Renal cortical epithelial cell (primary cell): ENCODE measurements at places on chromosomes 6 and 20.

- no peak for DNase-seq
Measured at GRCh38 chr6:170163405-170164170, 127.3 kb downstream of the DLL1 start.

- DNase-seq, result no peak
Measured at GRCh38 chr20:22324505-22324904, 259.9 kb downstream of the FOXA2 start.

DNA sequence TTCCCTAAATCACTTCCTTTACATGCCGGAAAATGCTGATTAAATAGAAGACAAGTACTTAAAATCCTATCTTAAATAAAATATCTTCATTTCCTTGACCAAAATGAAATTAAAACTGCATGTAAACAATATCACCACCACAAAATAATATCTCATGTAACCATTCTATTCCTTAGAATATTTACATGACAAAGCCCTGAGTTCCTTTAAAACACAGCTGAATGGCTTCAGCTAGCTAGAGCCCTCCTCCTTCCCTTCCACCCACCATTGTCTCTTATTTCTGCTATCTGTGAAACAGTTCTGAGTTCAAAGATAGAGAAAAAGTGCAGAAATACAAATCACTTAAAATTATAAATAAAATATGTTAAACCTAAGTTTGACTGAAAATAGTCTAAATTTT, 103.1 kb downstream of the HIVEP2 start:
- no peak for DNase-seq

DNA sequence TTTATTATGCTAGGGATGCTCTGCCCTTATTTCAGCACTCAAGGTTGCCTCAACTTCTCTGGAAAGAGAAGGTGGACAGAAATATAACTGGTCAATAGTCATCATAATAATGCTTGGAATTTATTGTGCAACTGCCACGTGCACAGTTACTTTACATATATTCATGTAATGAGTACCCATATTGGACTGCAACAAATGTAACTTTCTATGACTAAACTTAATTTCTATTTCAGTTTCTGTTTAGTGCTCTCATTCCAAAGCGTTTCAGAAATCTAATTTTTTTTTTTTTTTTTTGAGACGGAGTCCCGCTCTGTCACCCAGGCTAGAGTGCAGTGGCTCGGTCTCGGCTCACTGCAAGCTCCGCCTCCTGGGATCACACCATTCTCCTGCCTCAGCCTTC, 28.3 kb upstream of the CD83 start:
- DNase-seq, result no peak

- no peak for DNase-seq
Measured at GRCh38 chr6:111952821-111953540, 79.7 kb upstream of the FYN start.

- no peak for DNase-seq
Measured at GRCh38 chr6:135990439-135990838, 138.9 kb downstream of the PDE7B start.

GRCh38 chr6:149897015-149897697, 757 bp downstream of the RAET1E start:
- peak; percentile 54 for DNase-seq

DNA sequence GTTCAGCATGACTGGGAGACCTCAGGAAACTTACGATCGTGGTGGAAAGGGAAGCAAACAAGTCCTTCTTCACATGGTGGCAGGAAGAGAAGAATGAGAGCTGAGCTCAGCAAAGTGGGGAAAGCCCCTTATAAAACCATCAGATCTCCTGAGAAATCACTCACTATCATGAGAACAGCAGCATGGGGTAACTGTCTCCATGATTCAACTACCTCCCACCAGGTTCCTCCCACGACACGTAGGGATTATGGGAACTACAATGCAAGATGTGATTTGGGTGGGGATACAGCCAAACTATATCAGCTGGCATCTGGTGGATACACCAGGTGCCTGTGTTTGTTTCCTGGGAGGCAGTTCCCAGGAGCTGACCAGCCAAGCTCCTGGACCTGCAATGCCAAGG, 4.9 kb downstream of the DDO start:
- no peak for DNase-seq

DNA sequence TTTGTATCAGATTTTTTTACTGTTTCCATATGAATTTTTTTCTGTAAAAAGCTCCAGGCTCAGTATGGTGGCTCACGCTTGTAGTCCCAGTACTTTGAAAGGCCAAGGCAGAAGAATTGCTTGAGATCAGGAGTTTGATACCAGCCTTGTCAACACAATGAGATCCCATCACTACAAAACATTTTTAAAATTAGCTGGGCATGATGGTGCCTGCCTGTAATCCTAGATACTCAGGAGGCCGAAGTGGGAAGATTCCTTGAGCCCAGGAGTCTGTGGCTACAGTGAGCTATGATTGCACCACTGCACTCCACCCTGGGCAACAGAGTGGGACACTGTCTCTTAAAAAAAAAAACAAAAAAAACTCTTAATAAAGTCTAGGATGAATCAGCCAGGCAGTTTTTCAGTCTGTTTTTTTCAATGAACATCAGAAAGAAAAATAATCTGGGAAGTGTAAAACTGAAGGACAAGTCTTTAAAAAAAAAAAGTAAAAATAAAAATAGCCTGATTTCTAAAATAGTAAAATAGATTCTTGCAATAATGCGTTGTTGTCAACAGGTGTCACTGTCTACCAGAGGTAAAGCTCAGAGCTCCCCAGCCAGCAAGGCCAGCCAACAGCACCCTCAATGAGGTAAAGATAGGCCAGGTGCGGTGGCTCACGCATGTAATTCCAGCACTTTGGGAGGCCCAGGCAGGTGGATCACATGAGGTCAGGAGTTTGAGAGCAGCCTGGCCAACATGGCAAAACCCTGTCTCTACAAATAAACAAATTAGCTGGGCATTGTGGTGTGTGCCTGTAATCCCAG, 9.3 kb upstream of the ATG5 start:
- DNase-seq, result peak; percentile 53

GRCh38 chr6:125858427-125859320, 67.9 kb downstream of the NCOA7 start:
- peak; percentile 72 for DNase-seq

GRCh38 chr6:142246960-142247359, 54.8 kb upstream of the ADGRG6 start:
- DNase-seq, result no peak

GRCh38 chr20:62452475-62453095, 23.2 kb downstream of the GATA5 start:
- no peak for DNase-seq

- no peak for DNase-seq
Measured at GRCh38 chr20:55596431-55596830, 408.9 kb downstream of the CBLN4 start.

DNA sequence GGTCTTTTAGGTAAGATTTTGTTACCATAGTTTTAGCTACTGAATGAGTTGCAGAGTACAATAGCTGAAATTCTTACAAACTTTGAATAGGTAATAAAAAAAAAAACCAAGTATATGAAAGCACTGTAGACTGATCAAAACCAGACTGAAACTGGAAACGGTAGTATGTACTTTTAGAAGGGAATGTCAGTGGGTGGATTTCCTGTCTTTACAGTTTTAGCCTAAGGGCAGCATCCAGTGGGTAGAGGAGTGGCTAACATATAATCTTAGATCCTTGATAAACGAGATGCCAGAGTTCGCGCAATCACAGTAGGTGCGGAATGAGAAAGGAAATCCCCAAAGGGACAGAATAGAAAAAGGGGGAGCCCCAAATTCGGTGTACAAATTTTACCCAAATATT, 385.9 kb upstream of the RUNX2 start:
- DNase-seq, result no peak

- DNase-seq, result no peak
Measured at GRCh38 chr6:47427680-47428079, 49.9 kb upstream of the CD2AP start.

DNA sequence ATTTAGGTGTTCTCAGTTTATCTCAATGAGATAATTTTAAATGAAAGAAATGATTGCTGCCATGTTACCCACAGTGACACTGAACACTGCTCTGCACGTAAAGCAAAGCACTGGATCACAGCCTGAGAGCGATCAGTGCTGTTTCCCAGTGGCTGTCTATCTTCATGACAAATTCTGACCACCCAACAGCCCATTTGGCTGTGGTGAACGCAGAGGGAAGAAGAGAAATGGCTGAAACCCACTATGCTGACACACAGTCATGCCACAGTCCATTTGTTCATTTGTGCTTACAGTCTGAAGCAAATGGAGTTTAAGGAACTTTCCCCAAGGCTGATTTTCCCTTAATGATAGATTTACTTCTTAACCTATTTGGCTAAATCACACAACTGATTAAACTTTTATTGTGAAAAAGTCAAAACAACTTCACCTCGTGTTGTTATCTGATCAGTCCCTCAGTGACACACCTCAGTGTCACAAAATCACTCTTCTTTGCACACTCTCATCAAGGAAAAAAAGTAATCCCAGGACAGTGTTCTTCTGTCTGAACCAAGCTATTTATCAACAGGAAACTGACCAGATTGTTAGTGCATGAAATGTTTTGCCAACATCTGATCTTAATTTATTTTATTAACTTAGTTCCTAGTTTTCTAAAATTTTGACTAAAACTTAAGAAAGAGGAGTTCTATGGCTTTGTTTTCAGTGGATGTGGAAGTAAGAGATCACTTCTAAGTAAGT, 225.1 kb downstream of the TBX18 start:
- no peak for DNase-seq

- no peak for DNase-seq
Measured at GRCh38 chr6:12064538-12065071, 52.5 kb downstream of the HIVEP1 start.

GRCh38 chr20:3042625-3043024, 797 bp upstream of the GNRH2 start:
- DNase-seq, result no peak

DNA sequence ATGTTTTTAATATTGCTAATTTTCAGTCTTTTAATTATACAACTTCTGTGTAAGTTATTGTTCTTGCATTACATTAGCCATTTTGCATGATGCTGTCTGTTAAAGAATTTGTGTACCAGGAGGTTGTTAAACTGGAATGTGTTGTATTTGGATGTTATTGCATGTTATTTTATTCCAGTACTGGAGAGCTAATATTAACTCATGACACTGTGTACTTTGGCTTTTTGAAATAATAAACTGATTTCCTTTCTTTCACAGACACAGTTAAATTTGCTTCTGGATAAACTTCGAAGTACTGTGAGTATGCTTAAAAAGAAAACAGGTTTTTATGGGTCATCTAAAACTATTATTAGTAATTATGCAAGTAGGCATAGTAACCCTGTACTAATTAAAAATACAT, 121.3 kb downstream of the MYO6 start:
- no peak for DNase-seq

DNA sequence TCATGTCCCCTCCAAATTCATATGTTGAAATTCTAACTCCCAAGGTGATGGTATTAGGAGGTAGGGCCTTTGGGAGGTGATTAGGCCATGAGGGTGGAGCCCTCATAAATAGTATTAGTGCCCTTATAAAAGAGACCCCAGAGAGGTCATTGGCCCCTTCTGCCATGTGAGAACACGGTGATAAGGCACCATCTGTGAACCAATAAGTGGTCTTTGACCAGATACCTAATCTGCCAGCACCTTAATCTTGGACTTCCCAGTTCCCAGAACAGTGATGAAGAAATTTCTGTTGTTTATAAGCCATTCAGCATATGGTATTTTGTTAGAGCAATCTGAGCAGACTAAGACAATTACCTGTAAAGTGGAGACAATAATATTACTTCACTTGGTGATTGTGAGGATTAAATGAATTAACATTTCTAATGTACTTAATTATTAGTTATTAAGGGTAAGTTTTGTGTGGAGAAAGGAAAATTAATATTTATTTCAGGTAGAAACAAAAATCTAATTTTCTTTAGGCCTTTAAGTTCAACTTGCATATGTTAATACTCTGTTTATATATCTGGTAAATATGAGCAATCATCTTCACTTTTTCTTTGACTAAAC, 7.1 kb downstream of the RNF182 start:
- no peak for DNase-seq

DNA sequence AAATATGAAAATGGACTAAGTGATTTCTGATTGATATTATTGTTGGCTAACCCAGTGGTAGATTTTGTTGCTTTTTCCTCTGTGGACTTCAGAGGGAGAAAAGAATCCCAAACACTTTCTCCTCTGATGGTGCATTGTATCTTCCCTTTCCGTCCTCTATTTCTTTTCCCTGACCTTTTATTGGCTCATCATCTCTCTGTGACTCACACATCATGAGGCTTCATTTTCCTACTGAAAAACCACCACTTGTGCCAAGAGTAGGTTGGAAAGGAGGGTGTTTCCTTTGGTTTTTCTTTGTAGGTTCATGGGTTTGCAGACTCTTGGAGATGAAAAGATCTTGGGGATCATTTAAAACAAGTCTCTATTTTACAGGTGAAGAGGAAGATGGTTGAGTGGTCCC, 311.7 kb upstream of the JAG1 start:
- peak; percentile 77 for DNase-seq

GRCh38 chr6:8234321-8234720, 132.0 kb upstream of the EEF1E1 start:
- DNase-seq, result no peak

- DNase-seq, result peak; percentile 69
Measured at GRCh38 chr6:42929821-42930360, 611 bp downstream of the CNPY3 start.

DNA sequence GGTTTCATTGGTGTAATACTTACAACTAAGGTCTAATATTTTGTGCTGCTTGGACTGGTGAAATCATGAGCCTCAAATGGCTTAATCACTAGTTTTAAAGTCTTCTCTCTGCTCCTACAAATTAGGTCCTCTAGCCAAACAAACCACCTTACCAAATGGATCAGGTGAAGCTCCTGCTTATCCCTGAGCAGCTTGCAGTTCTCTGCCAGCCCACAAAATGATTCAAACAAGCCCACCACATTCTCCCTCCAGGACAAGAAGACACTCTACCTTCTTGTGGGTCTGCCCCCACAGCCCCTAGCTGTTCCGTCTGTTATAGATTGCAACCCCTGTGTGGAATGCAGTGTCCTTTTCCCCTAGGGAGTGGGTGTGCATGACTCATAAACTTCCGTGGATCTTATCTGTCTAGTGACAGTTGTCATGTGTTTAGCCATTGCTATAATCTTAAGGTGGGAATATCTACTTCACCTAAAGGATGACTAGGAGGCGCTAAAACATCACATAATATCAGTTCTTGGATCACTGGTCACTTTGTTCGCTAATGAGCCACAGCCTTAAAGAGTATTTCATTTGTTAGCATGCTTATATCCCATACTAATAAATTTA, 940.5 kb upstream of the MANEA start:
- peak; percentile 19 for DNase-seq

DNA sequence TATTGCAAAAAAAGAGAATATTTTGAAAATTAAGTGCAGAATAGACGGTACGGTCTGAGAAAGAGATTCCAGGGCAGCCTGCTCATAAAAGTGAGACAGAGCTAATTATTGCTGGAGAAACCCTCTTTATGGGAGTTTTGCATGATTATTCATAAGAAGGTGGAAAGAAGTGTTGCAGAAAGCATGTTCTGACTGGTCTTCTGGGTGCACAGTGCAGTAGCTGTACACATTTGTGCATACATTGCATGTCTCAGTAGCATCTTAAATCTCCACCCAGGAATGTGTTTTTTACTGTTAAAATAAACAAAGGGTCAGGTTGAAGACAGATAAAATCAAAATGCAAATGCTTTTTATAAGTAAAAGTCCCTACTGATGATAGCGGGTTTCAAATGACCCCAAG, 1813.6 kb upstream of the DEFB115 start:
- DNase-seq, result peak; percentile 0
